ENCODE measurements at places on chromosomes 1 and 21. TPM values are rescaled to one million over a fixed set of nuclear protein-coding genes. Genes with fewer than 3 reads are reported as not detected.

GRCh38 chr1:155975375-155976061, 2.8 kb downstream of the ARHGEF2 start:
- peaks cover 42% of the 10 kb centered on the region for H3K4me1 ChIP-seq
- peaks cover 8% of the 10 kb centered on the region for H3K36me3 ChIP-seq
- no peaks in the 10 kb centered on the region for H3K27me3 ChIP-seq
- peak overlapping the region; percentile 94 for H3K4me3 ChIP-seq
- H3K27ac ChIP-seq = peak overlapping the region; percentile 96

DNA sequence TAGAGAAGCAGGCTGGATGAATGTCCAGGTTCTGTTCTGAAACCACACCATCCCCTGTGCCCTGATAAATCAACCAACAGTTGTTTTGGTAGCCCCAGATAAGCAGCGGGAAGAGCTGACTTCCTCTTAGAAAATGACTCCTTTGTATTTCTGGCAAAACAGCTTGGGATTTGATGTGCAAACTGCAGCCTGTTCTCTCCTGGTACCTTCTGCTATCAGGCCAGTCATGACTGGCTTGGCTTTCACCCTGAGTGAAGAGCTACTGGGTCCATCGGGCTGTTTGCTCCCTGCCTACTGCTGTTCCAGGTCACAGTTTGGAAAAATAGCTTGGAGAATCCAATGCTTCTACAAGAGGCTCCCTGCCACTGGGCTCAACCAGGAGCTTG, 116.8 kb downstream of the DTL start:
- H3K4me1 ChIP-seq = no peaks in the 10 kb centered on the region
- H3K27ac ChIP-seq = no peak overlapping the region
- H3K4me3 ChIP-seq = no peak overlapping the region
- no peaks in the 10 kb centered on the region for H3K36me3 ChIP-seq
- H3K27me3 ChIP-seq = no peaks in the 10 kb centered on the region

- H3K4me3 ChIP-seq = no peak overlapping the region
- no peak overlapping the region for H3K27ac ChIP-seq
- DNase-seq = peak; percentile 78
- H3K4me1 ChIP-seq = peaks cover 36% of the 10 kb centered on the region
- H3K36me3 ChIP-seq = no peaks in the 10 kb centered on the region
- H3K27me3 ChIP-seq = no peaks in the 10 kb centered on the region
Measured at GRCh38 chr1:209879539-209879938, 51.8 kb downstream of the UTP25 start.

TNFRSF4 gene
- total RNA-seq = not detected

TAS1R3 gene
- total RNA-seq = not detected

- H3K27me3 ChIP-seq = no peaks in the 10 kb centered on the region
- peaks cover 19% of the 10 kb centered on the region for H3K36me3 ChIP-seq
- peaks cover 63% of the 10 kb centered on the region for H3K4me1 ChIP-seq
- peak overlapping the region; percentile 69 for H3K27ac ChIP-seq
Measured at GRCh38 chr1:31007462-31007991, 58.0 kb downstream of the PUM1 start.

RIMS3 gene
- not detected for total RNA-seq

DNA sequence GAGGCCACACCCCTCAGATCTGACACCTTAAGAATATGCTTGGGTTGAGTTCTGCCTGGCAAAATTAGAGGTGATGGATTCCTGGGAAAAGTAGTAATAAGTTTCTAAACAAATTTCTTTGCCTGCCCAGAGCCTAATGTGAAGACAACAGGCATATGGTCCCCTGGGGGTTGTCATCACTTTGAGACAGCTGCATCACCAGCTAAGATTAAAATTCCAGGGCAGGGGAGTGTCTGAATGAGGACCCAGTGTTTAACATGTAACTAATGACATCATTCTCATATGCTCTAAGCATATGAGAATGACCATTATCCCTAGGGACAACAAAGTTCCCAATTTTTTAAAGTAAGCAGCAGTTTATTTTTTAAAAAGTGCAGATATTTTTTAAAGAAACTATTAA, 432.2 kb downstream of the PCP4 start:
- no peaks in the 10 kb centered on the region for H3K4me1 ChIP-seq
- no peak overlapping the region for H3K4me3 ChIP-seq
- H3K27ac ChIP-seq = no peak overlapping the region
- H3K27me3 ChIP-seq = no peaks in the 10 kb centered on the region
- DNase-seq = no peak
- no peaks in the 10 kb centered on the region for H3K36me3 ChIP-seq

DNA sequence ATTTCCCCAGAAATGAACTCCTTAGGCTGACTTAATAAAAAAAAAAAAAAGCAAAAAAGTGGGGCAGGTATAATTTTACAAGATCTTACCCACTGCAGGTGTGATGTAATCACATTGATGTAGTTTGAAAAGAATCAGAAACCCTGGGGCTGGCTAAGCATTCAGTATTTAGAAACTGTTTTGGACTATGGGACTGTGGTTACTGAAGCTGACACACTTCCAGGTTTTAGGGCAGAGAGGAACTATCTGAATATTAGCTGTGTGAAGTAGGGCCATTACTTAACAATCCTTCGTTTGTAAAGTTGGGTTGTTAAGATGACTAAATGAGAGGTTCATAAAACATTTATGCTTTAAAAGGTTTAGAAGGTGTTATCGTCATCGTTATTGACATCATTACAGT, 165.3 kb downstream of the FASLG start:
- no peak overlapping the region for H3K4me3 ChIP-seq
- H3K4me1 ChIP-seq = peaks cover 50% of the 10 kb centered on the region
- peak; percentile 48 for DNase-seq

DNA sequence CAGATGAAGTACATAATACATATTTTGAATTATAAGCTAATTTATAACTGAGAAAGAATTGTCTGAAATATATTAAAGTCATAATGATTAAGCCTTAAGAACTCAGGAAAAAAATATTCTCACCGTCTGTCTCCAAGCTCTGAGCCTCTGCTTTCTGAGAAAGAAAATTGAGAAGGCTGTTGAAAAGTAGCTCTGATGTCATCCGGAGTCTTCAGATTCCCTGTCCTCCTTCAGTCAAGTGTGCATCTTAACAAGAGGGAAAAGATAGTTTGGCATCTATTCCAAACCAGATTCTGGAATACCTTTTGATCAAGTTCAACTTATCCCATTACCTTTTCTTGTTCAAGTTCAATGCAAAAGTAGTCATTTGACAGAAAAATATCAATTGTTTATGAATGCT, 50.6 kb downstream of the NRIP1 start:
- H3K4me3 ChIP-seq = 0 out of 2 replicates have a peak overlapping the region, but pooled peaks have one; percentile 12
- DNase-seq = peak; percentile 34
- no peaks in the 10 kb centered on the region for H3K27me3 ChIP-seq
- H3K4me1 ChIP-seq = peaks cover 62% of the 10 kb centered on the region
- peak overlapping the region; percentile 69 for H3K27ac ChIP-seq

DNA sequence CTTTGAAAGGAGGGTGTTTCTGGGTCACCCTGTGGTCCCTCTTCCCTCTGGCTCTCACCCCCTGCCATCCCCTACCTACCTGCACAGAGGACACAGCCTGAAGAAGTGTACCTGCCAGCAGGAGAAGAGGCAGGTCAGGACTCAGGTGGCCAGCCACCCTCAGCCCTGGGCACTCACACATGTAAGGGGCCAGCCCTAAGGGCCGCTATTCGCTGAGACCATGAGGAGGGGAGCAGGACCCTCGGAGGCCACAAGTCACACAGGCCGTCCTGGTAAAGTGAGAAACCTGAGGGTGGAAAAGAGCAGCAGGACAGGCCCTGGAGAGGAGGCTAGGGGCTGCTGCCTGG, 1.2 kb downstream of the ZNF692 start:
- DNase-seq = no peak
- H3K36me3 ChIP-seq = no peaks in the 10 kb centered on the region
- peak overlapping the region; percentile 79 for H3K4me3 ChIP-seq

GRCh38 chr1:119222271-119222670, 81.8 kb upstream of the WARS2 start:
- H3K4me1 ChIP-seq = peaks cover 13% of the 10 kb centered on the region
- H3K27ac ChIP-seq = no peak overlapping the region
- DNase-seq = no peak

RCOR3 gene
- total RNA-seq = 11.4 TPM
